ENCODE measurements at places on chromosomes 4 and X.
A peak's percentile ranks its signal among the peaks of the same experiment; 100 is the strongest.

DNA sequence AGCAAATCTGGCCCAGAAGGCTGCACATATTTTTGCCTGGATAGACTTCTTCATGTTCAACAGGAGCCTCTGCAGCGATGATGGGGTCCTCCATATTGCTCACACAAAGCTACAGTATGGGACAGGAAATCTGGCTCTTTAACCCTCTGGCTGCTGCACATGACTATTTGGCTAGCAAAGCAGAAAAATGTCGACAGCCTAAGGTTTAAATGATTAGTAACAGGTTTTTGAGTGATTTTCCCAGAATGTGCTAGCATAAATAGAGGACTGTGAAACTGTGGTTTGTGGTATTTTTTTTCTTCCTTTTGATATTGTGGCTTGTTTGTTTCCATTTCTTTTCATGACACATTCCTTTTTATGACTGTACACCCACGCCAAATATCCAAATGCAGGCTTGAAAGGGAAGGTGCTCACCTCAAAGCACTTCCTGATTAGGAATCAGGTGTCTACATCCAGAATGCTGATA, 120.2 kb upstream of the GK2 start:
- no peak for DNase-seq

DNA sequence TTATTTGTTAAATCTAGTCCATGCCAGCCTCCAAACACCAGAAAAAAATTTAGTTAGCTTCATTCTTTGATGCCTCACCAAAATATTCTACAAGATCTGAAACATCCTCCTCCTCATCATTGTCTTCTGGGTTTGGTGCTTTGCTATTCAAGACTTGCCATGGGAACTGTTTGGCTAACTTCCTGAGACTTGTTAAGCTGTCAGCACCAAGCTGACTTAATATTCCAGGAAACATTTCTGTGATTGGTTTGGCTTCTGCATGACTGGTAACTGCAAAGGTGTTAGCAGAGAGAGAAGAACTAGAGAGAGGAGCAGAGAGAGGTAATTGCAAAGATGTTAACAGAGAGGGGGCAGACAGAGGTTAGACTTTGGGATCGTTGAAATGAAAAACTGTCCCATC, 101.3 kb downstream of the PALLD start:
- DNase-seq: no peak

GRCh38 chr4:121076416-121076815, 4.1 kb upstream of the NDNF start:
- no peak for DNase-seq

DNA sequence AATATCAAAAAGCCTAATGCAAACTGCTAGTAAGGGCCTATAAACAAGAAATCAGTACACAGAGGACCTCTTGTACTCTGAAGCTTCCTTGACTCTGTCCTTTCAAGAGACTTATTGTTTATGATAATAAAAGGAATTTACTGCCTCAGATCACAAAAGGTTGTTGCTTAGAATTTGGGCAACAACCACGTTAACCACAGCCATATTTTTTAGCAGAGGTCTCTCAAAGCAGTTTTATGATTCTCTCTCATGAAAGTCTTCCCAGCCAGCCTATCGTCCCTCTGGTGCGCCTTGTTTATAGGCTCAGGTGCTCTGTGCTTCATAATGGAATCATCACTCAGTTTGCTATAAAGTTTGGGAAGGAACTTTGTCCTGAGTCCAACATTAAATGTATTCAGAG, 270.6 kb downstream of the RCHY1 start:
- DNase-seq: no peak

- no peak for DNase-seq
These were observed 62.4 kb downstream of the AFF2 start for GRCh38 chrX:148562846-148563245.

DNA sequence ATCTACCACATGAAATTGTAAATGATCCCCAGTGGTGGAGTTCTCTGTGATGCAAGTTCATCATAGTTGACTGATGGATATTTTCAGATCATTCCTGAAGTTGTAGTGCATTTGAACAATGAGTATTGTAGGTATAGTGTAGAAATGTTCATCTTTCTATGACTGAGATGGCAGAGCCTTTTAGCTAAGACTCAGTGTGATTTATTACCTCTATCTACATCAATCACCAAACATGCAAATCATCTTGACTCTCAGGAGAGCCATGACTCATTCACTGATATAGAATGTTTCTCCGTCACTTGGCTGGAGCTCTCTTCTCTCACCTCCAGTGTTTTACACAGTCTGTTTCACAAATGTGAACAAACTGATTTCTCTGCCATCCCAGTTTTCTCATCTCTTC, 392.6 kb downstream of the IL1RAPL1 start:
- no peak for DNase-seq

- DNase-seq: peak; percentile 70
These were observed at the start of gene SLC6A8 for GRCh38 chrX:153687121-153688039. TSS of gene SLC6A8 (plus strand) at chrX:153687926. CDS start at chrX:153688575, 649 bp downstream.

GRCh38 chr4:21948347-21949072, at the start of gene KCNIP4:
TSS of gene KCNIP4 (minus strand) at chr4:21948772.
- peak; percentile 13 for DNase-seq

DNA sequence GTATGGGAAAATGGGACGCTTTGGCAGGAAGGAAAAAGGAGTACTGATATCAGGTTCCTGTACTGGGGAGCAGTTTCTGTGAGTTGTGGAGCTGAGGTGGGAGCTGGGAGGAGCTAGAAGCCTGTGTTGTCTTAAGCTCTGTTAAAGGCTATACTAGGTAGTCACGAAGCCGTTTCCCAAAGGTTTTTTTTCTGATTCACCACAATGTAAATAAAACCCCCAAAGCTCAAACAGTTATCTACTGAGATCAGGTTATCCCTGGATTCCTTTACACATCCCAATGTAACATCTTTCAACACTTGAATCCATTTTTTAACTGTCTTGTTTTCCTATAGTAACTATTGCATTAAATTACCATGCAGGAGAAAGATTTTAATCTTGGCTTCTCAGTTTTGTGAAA, 297.4 kb upstream of the SFRP2 start:
- no peak for DNase-seq

GRCh38 chr4:48575964-48576363, 85.9 kb downstream of the ZAR1 start:
- peak; percentile 6 for DNase-seq

GRCh38 chr4:169741569-169741968, 16.2 kb downstream of the HPF1 start:
- DNase-seq: peak; percentile 21

DNA sequence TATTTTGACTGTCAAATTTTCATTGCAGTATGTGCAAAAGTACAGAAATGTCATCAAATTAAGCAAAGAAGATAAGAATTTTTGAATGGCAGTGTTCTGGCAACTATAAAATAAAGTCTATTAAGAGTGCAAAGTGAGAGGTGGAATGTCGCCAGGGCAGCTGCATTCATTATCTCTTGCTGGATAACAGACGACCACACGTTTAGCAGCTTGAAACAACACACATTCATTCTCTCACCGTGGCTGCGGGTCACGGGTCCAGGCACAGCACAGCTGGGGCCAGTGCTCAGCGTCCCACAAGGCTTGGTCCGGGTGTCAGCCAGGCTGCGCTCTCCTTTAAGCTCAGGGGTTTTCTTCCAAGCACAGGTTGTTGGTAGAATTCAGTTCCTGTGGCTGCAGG, 113.9 kb downstream of the GPR143 start:
- no peak for DNase-seq

DNA sequence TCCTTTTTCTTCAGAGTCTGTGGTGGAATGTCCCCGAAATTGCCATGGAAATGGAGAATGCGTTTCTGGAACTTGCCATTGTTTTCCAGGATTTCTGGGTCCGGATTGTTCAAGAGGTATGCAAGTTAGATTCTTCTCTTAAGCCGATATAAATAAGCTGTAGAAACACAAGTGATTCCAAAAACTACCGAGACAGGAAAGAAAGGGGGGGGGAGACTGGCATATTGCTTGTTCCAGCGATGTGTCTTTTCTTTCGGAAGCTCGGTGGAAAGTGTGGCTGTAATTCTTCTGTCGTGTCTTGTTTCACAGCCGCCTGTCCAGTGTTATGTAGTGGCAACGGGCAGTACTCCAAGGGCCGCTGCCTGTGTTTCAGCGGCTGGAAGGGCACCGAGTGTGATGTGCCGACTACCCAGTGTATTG, 236.9 kb downstream of the DCTD start:
- no peak for DNase-seq

GRCh38 chrX:14363728-14364127, 165.6 kb upstream of the GLRA2 start:
- no peak for DNase-seq

- DNase-seq: peak; percentile 1
These were observed 560.3 kb downstream of the GRID2 start for GRCh38 chr4:92864096-92864495.

- no peak for DNase-seq
These were observed 23.5 kb downstream of the NELFA start for GRCh38 chr4:1985294-1985693.

DNA sequence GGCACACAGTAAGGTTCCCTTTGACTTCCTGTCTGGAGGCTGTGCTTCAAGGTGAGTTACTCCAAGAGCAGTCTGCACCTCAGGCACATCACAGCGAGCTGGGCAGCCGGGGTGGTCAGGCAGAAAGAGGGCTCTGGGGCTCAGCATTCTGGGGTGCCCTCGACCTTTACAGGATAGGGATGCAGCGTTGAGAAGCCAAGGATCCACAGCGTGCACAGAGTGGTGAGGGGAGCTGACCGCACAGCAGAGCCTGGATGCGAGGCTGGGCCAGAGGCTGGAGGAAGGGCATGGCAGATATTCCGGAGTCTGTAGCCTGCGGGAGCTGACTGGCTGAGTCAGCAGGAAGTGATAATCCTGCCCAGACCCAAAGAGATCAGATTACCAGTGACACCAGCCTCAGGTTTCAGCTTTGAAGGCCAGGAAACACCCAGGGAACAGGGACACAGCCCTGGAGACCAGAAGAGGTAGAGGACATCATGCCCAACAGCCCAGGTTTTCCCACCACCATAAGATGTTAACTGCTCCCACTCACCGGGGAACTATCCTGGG, 38.4 kb upstream of the PDLIM3 start:
- peak; percentile 40 for DNase-seq

GRCh38 chr4:17347445-17347844, 164.4 kb downstream of the QDPR start:
- DNase-seq: peak; percentile 19
